Hepatocyte (in vitro differentiated cells): ENCODE measurements at places on chromosomes 16 and 17. TPM values are rescaled to one million over a fixed set of nuclear protein-coding genes. Genes with fewer than 3 reads are reported as not detected.

- DNase-seq = no peak
Observed at GRCh38 chr16:4064950-4065352, 51.3 kb downstream of the ADCY9 start.

DNA sequence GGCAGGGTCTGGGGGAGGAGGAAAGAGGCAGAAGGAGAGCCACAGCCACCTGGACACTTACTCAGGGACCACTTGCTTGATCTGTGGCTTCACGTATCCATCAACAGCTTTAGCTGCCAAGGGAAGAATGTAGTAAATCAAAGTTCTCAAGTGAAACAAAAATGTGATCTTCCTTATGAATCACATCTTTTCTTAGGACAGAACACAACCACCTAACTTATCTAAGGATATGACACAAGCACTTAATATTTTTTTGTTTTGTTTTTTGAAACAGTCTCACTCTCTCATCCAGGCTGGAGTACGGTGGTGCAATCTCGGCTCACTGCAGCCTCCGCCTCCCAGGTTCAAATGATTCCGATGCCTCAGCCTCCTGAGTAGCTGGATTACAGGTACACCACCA is 8.4 kb upstream of the GHDC start:
- no peak for DNase-seq

- no peak for DNase-seq
Observed at GRCh38 chr16:69531988-69532387, 33.8 kb upstream of the NFAT5 start.

GRCh38 chr17:4009186-4009785 is 45.0 kb upstream of the ATP2A3 start:
- no peak for DNase-seq

- no peak for DNase-seq
Observed at GRCh38 chr16:57645691-57646387, 17.4 kb downstream of the ADGRG1 start.

DNA sequence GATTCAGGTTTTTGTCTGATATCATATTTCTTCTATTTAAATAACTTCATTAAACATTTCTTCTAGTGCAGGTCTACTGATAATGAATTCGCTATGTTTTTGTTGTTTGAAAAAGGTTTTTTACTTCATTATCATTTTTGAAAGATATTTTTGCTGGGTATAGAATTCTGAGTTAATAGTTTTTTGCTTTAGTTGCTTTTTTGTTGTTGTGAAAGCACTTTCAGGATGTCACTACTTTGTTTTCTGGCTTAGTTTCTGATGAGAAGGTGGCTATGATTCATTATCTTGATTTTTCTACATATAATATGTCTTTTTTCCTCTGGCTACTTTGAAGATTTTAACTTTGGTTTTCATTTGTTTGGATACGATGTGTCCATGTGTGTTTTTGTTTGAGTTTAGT is 3.5 kb downstream of the ZFP1 start:
- no peak for DNase-seq

DNA sequence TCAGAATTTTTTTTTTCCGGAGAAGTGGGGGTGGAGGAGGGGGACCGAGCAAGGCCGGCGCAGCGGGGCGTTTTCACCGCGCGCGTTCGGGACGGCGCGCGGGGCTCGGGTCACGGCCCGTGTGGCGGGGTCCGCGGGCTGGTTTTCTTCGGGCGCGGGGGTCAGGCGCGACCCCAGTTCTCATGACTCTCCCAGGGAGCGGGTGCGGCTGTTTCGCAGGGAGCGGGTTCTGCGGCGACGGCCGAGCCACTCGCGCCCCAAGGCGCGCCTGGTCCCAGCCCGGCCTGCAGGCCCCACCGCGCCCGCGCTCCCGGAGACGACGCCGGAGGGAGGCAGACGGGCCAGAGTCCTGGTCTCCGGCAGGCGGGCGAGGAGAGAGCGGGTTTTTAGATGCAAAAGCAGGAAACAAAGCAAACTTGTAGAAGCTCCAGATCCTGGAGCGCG is 1.0 kb downstream of the BAHCC1 start:
- DNase-seq = no peak

GRCh38 chr17:81910840-81911276 is 341 bp downstream of the PCYT2 start:
- DNase-seq = peak; percentile 54

DNA sequence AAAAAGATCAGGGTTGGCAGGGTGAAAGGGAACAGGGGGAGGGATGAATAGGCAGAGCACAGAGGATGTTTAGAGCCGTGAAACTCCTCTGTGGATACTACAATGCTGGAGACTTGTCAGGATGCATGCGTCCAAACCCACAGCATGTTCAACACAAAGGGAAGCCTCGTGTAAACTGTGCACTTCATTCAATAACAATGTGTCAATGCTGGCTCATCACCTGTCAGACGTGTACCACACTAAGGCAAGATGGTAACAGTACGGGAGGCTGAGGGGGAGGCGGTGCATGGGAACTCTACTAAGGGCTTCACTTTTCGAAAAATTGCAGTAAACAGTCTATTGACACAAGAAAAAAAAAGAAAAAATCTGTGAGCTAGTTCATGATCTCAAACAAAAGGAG is 63.7 kb downstream of the C16orf95 start:
- DNase-seq = no peak

GRCh38 chr16:2775765-2776499 is 1.1 kb downstream of the ELOB start:
- DNase-seq = no peak

- no peak for DNase-seq
Observed at GRCh38 chr17:20914658-20915057, 128.2 kb downstream of the USP22 start.

DNA sequence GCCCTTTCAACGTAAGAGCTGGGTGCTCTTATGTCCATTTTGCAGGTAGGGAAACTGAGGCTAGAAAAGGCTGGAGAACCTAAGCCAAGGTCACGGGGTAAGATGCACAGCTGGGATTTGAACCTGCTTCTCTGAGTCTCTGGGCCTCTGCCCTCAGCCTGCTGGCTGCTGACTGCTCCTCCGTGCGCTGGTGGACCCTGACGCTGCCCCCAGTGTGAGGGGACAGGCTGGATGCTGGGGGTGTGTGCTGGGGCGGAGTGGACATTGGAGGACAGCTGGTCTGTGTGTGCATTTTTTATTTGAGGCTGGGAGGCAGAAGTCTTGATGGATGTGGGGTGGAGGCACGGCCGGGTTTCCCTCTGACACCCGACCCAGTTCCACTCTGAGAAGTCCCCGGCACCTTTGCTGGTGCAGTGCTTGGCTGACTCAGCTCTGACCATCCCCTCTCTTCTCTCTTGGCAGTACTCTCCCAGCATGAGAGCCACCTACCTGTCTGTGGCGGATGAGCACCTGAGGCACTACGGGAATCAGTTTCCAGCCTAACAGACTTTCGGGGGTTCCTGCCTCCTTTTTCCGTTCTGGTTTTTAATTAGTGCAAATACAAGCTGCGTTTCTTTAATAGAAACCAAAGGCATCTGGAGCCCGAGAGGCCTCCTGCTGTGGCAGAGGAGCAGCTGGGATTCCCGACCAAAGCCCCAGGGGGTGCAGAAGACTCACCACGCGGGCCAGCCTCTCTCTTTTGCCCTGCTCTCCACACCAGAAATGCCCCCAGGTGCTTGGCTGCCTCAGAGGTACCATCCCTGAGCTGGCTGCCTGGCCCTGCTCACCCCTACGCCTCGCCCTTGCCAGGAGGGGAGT is 14.1 kb upstream of the DNAI2 start:
- no peak for DNase-seq

- peak; percentile 43 for DNase-seq
Observed at GRCh38 chr16:28258567-28258966, 33.8 kb upstream of the SBK1 start.

DNA sequence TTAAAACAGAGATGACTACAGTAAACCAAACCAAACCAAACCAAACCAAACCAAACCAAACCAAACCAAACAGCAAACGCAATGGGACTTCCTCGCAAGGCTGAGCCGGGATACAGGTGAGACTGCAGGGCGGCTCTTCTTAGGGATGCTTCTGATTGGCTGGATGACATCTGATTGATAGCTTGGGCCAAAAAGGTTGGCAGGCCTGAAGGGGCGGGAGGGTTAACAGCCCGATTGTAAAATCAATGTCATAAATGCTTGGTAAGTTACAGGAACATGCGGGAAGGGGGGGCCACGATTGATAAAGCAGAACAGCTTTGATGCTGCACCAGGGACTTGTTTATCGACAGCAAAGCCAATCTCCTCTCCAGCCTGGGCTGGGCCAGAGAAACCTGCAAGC is 86.1 kb downstream of the ZFHX3 start:
- no peak for DNase-seq

GRCh38 chr17:50145532-50146229 is 4.8 kb downstream of the PPP1R9B start:
- no peak for DNase-seq

The PRDM7 gene
- total RNA-seq = not detected in 2 replicates

The CD300LB gene
- not detected in 2 replicates for total RNA-seq

The CREBBP gene
- total RNA-seq = 18.9 and 30.8 TPM in 2 replicates

The PIMREG gene
- 3.9 and 5.4 TPM in 2 replicates for total RNA-seq

The DNAH9 gene
- 1.2 and 3.8 TPM in 2 replicates for total RNA-seq

The CTRB1 gene
- not detected in 2 replicates for total RNA-seq
